ENCODE measurements at places on chromosomes 13 and 19.

DNA sequence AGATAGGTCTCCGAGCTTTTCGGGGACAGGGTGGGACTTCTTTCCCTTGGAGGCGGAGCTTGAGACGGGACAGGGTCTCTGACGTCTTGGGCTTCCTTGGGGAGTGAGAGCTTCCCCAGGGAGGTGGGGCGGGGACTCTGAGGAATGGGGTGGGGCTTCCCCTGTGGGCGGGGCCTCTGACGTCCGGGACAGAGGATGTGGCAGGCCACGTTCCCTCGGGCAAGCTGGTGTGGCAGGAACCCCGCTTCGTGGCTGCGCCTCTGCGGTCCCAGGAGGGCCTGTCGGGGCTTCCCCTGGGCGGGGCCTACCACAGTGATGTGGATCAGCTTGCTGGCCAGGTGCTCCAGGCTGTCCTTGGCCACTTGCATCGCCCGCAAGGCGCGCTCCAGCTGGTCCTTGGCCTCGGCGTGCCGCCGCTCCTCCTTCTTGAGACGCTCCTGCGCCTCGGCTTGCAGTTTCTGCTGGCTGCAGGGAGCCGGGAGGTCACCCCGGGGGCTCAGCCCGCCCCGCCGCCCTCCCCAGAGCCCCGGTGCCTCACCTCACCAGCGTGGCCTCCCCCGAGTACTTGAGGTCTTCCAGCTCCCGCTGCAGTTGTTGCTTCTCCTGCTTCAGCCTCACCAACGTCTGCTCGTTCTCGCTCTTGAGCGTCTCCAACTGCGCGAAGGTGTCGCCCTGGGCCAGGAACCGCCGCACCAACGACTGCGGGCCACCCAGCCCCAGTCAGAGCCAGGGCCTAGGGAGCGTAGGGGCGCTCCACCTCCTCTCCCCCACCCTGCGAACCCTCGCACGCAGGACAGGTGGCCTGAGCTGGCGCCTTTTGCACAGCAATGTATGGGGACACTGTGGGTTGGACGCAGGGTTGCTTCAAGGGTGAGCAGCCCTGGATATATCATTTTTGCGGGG lies 3.3 kb upstream of the RGL3 start:
- no peak for DNase-seq

DNA sequence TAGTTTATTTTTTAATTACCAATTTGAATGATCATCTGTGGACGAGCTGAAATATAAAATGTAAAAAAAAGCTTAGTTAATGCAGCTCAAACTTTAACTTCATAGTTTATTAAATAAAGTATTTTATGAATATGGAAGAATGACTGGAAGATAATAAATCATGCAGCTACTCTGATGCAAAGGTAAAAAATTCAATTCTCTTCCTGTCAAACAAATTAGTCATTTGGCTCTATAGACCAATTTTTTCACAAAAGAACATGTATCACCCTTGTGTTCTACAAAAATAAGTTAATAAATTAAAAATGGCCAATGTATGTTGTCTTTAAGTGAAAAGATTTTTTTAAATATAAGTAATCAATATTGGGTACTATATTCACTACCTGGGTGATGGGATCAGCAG lies 26.2 kb downstream of the EXOSC8 start:
- DNase-seq = no peak

DNA sequence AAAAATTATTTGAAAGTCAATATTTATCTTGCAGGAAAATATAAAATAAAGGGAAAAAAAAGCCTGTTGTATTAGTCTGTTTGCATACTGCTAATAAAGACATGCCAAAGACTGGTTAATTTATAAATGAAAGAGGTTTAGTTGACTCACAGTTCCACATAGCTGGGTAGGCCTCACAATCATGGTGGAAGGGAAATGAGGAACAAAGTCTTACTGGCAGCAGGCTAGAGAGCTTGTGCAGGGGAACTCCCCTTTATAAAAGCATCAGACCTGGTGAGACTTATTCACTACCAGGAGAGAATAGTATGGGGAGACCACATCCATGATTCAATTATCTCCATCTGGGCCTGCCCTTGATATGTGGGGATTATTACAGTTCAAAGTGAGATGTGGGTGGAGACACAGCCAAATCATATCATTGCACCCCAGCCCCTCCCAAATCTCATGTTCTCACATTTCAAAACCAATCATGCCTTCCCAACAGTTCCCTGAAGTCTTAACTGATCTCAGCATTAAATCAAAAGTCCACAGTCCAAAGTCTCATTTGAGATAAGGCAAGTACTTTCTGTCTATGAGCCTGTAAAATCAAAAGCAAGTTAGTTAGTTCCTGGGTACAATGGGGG lies 1416.5 kb upstream of the SPRY2 start:
- no peak for DNase-seq

DNA sequence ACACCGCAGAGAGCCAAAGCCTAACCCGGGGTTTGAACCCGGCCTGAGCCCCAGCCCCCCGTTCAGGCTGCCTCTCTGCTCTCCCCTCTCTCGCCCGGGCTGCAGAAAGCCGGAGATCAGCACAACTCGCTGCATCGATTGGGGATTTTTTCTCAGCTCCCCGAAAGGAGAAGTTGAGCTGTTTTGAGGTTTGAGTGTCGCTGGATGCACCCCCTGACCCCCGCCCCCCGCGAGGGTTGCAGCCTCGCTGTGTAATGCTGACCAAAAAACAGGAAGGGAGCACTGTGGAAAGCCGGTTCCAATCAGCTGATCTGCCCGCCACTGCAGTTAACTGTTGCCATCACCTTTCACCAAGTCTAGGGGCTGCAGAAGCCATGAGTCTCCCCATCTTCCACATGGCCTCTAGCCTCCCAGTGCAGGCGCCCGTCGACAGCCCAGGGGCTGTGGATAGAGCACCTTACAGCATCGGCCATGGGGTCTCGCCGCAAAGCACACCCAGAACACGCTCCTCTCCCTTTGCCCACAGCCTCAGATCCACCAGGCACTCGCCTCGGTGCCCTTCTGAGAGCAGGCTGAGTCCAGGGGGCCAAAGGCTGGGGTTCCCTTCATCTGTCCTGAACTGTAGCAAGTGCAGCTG lies 34.5 kb downstream of the MYO9B start:
- DNase-seq = no peak

GRCh38 chr13:28650284-28650683 lies 8.6 kb upstream of the POMP start:
- DNase-seq = no peak

DNA sequence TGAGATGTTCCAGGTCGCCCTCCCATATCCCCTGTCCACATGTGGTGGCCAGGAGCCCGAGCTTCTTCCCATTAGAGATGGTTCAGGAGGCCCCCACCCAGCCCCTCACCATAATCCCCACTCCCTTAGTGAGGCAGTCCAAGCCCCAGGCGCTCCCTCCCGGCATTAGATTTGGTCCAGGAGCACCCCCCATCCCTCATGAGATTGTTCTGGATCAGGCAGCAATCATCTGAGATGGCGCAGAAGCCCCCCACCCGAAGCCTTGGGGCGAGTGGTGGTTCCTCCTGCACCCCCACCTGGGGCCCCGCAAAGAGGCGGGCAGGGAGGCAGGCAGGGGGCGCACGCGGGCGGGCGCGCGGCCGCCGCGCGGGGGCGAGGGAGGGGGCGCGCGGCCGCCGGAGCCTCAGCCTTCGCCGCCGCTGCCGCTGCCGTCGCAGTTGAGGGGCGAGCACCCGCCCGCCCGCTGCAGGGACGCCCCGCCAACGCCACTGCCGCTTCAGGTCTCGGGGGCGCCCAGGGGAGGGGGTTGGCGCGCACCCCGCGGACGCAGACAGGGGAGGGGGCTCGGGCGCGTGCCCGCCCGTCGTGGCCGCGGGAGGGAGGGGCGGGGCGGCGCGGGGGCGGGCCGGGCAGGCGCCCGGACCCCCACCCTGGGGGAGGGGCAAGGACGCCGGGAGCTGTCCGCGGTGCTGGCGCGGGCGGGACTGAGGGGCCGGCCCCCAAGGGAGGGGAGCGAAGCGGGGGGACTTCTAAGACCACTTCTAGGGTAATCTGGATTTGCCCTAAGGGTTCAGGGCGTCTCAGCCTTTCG lies 46.4 kb upstream of the SHKBP1 start:
- no peak for DNase-seq

- DNase-seq = no peak
These were observed 48.6 kb upstream of the EEF1AKMT1 start for GRCh38 chr13:20822406-20822805.

- no peak for DNase-seq
These were observed 6.5 kb downstream of the ZSCAN5B start for GRCh38 chr19:56191115-56191514.

DNA sequence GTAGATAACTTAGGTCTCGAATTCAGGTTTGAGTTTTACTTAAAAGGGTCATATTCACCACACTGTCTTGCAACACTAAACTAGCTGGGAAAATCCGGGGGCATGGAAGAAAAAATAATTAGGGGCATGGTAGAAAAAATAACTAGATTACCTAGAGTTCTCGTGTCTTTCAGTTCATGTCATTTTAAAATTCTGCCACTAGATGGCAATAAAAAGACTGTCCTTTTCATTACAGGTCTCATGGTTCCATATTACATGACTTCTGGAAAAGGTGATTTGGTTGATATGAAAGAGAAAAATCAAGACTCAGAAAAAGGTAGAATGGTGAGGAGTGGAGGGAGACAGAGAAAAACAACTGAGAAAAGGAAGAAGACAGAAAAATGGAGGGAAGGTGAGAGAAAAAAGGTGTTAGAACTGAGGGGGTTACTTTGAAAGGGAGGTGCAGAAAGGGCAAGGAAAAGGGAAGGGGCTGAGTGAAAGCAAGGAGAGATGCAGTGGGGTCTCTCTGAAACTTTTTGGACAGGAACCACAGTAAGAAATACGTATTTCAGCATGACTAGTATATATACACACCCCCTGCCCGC lies 299.0 kb downstream of the KLF12 start:
- peak; percentile 6 for DNase-seq

DNA sequence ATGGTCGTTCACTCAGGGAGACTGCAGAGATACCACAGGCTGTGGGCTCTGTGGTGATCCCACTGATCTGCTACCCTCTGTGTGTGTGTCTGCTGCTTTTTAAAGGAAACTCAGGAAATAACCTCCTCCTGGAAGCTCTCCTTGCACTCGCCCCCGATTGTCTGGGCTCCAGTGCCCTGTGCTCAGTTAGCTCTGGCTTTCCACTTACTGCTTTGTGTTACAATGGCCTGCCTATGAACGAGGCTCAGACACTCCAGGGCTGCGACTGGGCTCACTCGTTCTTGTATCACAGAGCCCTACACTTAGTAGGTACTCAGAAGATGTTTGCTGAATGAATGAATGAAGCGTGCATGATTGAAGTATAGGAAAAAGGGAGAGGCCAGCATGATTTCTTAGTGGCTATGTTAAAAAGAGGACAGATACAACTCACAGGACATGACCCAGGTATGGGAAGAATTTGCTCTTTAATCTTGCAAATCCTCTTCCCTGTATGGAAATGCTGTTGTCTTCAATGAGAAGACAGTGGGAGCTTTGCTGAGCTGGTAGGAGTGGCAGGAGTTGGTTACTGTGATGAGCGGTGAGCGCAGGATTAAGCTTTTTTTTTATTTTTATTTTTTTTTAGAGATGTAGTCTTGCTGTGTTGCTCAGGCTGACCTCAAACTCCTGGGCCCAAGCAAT lies 26.4 kb downstream of the B3GLCT start:
- DNase-seq = no peak

DNA sequence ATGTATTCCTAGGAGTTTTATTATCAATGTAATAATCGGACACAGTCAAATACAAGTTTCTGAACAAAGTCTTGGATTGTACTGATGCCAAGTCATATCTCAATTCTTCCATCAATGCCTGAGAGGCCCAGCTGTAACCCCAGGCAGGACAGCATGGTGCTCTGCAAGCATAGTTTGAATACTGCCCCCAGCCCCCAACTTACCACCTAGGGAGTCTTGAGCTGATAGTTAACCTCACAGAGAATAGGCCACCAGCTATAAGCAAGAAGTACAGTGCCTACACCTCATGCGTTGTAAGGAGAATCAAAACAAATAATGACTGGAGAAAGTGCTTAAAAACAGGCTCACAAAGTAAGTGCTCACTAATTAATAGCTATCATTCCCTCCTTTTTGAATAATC lies 2.7 kb downstream of the PROSER1 start:
- DNase-seq = peak; percentile 11

DNA sequence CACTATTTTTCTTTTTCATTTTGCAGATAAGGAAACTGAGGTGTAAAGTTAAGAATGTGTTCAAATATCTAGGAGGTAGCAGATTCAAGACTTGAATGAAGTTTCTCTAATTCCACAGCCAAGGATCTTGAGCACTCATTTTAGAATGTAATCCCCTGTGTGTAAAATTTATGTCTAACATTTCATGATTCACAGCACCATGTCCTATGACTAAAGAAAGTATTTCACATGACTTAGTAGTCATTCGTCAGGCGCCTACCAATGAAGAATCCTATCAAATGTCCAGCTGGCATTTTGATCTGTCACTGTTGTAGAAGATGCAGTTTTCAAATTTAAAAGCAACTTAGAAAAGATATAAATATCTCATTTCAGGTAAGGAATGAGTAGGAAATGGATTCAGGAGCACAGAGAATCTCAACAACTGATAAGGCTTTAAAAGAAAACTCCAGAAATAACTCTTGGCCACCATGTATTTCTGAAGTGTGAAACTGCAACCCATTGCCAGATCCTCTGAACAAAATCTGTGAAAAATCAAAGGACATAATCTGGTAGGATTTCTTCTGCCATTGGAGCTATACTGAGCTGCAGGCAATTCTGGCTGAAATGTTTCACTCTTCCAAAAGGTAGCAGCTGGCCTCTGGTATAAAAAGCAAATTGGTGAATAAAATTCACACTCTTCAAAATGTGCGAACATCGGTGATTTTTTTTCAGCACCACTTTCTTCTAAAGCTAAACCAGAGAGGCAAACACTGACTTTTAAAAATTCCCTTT lies 92.2 kb downstream of the DCLK1 start:
- DNase-seq = no peak

GRCh38 chr13:35140831-35141230 lies 198.8 kb downstream of the NBEA start:
- no peak for DNase-seq

- DNase-seq = no peak
These were observed 334.0 kb downstream of the SLITRK5 start for GRCh38 chr13:88005188-88005587.

- no peak for DNase-seq
These were observed 42.3 kb downstream of the SUGP2 start for GRCh38 chr19:18991006-18991405.

DNA sequence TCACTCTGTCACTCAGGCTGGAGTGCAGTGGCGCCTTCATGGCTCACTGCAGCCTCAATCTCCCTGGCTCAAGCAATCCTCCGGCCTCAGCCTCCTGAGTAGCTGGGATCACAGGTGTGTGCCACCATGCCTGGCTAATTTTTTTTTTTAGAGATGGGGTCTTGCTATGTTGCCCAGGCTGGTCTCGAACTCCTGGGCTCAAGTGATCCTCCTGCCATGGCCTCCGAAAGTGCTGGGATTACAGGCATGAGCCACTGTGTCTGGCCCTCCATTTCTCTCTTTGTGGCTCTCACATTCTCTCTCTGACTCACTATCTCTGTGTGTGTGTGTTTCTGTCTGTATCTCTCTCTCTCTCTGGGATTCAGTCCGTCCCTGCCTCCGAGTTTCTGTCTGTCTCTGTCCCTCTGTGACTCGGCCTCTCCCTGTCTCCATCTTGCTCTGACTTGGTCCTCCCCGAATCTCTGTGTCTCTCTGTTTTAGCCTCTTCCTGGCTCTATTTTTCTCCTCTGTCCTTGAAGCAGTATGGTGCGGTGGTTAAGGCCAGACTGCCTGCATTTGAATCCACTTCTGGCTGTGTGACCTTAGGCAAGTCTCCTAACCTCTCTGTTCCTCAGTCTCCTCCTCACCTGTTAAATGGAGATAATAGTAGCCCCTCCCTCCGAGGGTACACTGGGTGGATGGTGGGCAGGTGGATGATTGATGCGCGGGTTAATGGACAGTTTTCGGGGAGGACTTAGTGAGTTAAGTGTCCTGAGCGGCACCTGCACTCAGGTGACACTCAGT lies 11.0 kb downstream of the MEIS3 start:
- no peak for DNase-seq

GRCh38 chr13:58587183-58587582 lies 955.6 kb downstream of the PCDH17 start:
- DNase-seq = no peak

Measured in hematopoietic multipotent progenitor cell treated with erythropoietin and hydrocortisone succinate and interleukin-3 and kit ligand, for 17 days (in vitro differentiated cells).